Stimulated activated CD8-positive, alpha-beta memory T cell treated with anti-CD3 and anti-CD28 coated beads, Interleukin-2, amount 100 ng/mL, for 48 hours (primary cell): ENCODE measurements at places on chromosomes 16 and 17.

- no peak for DNase-seq
Measured at GRCh38 chr16:66324815-66325515, 41.5 kb upstream of the CDH5 start.

- no peak for DNase-seq
Measured at GRCh38 chr16:85354686-85355514, 242.6 kb upstream of the CIBAR2 start.

DNA sequence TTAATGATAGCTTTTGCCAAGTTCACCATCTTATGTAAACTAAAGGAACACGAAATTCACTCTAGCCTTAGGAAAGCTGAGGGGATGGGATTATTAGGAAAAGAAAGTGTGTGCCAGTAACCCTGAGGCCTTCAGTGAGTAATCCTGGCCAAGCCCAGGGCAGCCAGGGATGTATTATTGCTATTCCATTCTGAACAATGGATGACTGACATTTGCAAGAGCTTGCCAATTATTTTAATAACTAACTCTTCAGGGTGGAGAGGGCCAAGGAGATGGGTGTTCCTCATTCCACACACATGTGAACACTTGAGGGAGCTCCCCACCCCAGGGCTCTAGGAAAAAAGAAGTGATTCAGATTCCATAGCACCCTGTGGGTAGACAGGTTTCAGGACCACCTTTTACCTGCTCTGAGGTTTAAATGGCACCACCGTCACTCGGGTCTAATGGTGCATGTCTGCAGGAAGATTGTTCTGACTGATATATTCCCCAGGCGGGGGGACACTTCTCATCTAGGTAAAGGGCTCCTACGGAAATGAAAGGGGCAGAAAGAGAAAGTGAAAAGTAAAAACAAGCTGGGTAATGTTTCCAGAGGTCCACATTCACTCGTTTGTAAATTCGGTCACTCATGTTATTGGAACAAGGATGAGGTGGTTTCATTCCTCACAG is 41.5 kb downstream of the TK2 start:
- no peak for DNase-seq

DNA sequence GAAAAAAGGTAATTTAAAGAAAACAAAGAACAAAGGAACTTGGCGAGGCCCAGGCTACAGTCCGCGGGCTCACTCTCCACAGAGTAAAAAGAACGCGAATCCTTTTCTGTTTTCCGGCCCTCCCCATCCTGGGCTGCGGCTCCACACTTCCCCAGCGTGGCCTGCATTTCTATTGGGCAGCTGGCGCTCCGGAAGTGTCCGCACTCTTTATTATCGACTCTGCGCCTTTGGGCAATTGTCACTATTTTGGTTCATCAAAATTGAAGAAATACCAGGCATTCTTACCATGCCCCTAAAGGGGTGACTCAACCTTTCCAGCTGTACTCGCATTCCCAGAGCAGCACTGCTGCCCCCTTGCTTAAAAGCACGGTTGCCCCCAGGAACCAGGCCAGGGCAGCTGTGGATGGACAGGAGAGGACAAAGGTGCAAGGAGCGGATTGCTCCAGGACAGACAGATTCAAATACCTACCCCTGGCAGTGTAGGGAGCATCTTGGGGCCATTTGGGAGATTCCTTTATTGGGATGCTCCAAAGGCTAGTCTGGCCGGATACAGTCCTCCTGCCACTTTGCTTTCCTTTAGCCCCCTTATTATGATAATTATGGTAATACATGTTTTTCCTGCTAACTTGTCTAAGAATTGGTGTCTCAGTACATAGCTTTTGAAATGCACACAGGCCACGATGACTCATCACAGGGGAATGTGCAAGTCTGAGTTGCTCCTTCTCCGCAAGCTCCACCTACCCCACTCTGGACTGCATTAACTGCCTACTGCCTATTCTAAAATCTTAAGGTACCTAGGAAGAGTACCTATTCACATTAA is 985 bp upstream of the SLFN12 start:
- peak; percentile 41 for DNase-seq

- DNase-seq = no peak
Measured at GRCh38 chr17:58315281-58315711, 13.3 kb downstream of the TSPOAP1 start.

GRCh38 chr17:74775409-74776043 is 619 bp downstream of the NAT9 start:
- DNase-seq = no peak

GRCh38 chr17:17609121-17609520 is 17.6 kb upstream of the PEMT start:
- DNase-seq = no peak

DNA sequence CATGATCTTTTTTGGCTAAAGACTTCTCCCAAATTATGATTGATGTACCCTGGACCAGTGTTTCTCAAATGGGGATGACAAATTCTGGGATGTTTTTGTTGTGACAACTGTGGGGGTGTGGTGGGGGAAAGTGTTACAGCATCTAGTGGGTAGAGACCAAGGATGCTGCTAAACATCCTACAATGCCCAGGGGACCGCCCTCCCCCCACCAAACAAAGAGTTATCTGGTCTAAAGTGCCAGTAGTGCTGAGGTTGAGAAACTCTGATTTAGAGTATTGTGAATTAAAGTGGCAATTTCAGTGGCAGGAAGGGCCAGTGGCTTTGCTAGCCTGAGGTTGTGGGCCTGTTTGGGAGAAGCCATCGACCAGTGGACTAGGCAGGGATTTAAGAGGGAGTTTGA is 33.3 kb downstream of the SLC47A2 start:
- no peak for DNase-seq

GRCh38 chr17:11645426-11645825 is 47.2 kb downstream of the DNAH9 start:
- DNase-seq = no peak

DNA sequence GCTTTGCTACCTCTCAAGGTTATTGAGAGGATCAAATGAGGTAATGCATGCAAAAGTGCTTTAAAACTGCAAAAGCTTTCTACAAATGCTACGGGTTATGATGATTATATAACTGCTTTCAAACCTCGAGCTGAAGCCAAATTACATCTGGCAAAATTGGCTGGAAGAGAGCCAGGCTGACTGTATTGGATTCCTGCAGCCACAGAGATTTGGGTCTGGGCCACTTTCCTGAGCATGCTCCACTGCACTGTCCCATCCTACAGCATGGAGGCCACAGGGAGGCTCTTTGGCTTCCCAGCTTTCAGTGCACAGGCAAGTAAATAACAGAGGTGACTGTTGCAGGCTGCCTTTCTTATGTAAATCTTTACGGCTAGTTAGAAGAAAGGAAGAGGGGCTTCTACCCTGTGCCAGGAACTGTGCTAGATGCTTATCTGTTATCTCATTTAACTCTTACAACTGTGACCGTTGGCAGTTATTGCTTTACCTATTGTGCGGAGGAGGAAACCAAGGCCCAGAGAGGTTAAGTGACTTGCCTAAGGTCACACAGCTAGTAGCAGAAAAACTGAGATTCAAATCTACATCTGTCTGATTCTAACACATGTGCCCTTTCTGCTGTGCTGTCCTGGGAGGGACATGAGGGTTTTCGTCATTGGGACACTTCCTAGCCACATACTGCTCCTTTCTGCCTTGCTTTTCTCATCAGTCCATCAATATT is 121.8 kb downstream of the SPACA3 start:
- DNase-seq = no peak

DNA sequence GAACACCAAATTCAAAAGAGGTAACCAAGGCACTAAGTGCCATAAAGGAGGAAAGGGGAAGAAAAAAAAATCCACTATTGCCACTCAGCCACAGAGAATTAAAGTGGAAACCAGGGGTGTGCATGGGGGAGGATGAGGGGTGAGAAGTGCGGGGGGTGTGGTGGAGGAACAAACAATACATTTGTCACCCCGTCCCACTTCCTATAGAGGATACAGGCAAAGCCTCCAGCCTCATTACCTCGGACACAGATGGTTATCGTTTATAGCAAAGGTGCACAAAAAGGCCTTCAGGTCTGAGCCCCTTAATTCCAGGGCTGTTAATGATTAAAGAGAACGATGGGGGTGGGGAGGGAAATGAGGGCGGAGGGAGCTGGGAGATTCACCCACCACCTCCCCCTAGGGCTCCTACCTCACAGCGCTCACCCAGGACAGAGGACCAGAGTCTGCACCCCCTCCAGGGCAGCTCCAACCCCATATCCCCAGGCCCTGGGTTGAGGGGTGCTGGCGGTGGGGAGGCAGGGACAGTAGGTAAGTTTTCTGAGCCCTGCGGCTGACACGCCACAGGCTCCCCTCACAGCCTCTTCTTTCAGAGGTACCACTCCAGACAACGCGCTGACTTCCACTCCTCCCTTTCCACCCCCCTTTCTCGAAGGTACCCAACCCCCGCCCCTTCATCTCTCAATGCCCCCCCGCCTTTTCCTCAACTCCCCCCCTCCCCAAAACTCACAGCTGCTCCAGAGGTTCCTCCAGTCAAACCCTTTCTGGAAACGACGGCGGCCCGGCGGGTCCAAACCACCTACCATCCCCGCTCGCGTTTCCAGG is 470 bp downstream of the DCUN1D3 start:
- no peak for DNase-seq

DNA sequence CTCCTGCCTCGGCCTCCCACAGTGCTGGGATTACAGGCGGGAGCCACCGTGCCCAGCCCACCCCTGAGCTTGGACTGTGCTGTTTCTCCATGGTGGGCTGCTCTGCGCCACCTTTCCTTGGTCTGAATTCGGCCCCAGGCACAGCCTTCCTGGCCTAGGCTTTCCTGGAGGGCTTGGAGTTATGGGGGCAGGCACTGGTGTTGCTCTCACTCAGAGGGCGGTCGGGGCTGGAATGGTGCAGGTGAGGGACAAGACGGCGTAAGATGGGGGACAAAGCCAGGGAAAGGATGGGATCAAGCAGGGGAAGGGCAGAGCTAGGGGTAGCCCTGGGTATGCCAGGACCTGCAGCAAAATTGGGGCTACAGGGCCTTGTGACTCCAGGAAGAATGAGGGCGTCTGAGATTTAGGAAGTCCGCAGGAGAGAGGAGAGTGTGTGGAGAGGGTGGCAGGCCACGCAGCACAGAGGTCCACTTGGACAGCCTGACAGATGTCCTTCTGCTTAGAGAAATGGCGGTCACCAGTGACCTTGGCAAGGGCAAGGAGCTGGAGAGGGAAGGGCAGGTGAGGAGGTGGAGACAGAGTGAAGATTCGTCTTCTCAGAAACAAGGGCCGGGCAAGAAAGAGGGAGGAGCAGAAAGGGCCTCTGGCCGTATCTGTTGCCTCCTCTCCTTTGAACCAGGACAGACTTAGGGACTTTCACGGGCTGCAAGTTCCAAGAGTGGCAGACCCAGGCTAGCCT is 1.6 kb upstream of the ATP6V0C start:
- no peak for DNase-seq

DNA sequence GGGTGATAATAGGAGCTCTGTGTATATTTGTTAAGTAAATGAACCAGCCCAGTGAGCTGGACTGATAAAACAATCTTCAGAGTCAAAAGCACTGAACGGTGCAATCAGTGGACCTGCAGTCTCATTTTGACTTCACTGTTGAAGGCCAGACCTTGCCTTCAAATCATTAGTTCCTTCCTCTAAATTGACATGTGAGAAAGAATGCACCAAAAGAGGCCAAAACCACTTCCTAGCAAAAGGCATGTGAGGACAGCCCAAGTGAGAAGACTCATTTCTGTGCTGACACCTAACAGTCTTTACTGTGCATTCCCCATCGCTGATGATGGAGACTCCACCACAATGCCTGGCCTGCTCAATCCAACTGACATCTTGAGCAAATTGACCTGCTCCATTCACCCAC is 10.6 kb downstream of the GTF3C1 start:
- no peak for DNase-seq

GRCh38 chr16:79434771-79435170 is 165.8 kb downstream of the MAF start:
- no peak for DNase-seq

- DNase-seq = no peak
Measured at GRCh38 chr16:89575247-89576152, at the start of gene CPNE7. CPNE7 (plus strand) TSS chr16:89575758; CDS start chr16:89575898, 140 bp downstream.

DNA sequence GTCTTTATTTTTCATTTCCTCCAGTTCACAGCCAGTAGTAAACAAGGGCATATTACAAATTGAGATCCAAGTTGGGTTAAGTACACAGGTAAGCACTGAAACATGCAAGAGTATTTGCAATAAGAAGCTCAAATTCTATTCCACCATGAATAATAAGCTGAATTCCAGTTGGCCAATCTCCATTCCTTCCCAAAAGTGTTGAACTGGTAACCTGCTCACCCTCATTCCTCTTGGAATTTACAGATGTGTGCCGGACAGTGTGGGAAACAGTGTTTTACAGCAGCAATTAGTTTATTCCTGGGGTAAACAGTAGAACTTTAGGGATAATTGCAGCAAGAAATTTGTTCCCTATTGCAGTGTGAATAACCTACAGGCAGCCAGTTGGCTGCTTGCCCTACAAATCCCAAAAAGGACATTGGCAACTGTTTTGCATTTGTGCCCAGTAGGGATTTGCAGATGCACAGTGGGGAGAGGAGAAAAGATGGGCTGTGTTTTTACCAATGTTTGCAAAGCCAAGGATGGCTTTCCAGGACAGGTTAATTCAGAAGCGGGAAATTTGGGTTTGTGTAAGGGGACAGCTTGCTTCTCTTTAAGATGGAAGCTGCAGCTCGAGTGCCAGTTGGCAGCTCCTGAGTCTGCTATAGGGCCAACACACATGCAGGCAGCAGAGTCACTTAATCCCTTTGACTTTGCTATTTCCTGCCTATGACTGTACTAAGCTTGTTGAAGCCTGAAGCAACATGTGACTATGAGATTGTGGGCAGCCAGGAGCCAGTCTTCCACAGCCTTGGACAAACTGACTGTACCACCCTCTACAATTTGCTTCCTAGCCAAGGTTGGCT is 318.9 kb downstream of the MAP2K6 start:
- DNase-seq = no peak

- no peak for DNase-seq
Measured at GRCh38 chr17:62705156-62705777, 77.8 kb downstream of the MRC2 start.

DNA sequence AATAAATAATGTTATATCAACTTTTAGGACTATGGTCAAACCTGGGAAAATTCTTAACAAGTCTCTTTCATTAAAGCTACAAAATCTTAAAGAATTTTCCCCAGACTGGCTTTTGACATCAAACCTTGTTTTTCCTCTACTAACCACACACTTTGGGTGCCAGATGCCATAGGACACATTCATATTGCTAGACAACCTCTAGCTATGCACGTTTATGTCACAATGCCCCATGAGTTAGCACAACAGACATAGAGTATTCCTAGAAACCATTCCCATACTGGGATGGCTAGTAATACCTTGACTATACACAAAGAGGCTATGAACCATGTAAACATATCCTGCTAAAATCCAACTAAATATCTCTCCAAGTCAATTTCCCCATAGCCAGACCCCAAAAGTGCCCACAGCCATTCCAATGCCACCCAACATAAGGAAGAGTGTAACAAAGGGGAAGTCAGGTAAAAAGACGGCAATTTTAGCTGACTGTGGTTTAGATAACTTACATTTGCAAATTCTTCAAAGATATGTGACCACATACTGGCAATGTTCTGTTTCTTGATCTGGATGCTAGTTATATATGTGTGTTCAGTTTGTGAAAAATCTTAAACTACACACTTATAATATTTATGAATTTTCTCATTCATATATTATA is 23.4 kb downstream of the SMURF2 start:
- DNase-seq = no peak
